ENCODE measurements at places on chromosomes 13 and 19. TPM values are rescaled to one million over a fixed set of nuclear protein-coding genes. Genes with fewer than 3 reads are reported as not detected.

Gene ZNF135
- not detected for total RNA-seq

Gene ZNF737
- total RNA-seq = 11.6 TPM

Gene METTL21C
- total RNA-seq = not detected

Gene SIGLEC14
- not detected for total RNA-seq

Gene PRTN3
- 1.5 TPM for total RNA-seq

Gene ZNF708
- total RNA-seq = 8.3 TPM

Gene MATK
- total RNA-seq = 0.21 TPM

Gene FCER2
- 0.15 TPM for total RNA-seq

Gene ATXN8OS
- not detected for total RNA-seq

Gene ZNF177
- 4.6 TPM for total RNA-seq

Gene DIRAS1
- 18.5 TPM for total RNA-seq

Gene FCHO1
- total RNA-seq = 1.1 TPM

Gene SLC7A10
- 1.1 TPM for total RNA-seq

Gene CACNG8
- 17.7 TPM for total RNA-seq

Gene USHBP1
- not detected for total RNA-seq

Gene GPATCH1
- total RNA-seq = 34.7 TPM

Gene GZMM
- total RNA-seq = 0.69 TPM

Gene SIGLEC12
- total RNA-seq = not detected

Gene MISP3
- total RNA-seq = 1.5 TPM

Gene RTBDN
- total RNA-seq = 2.4 TPM

Gene TJP3
- total RNA-seq = 2.7 TPM

Gene SMIM24
- 0.28 TPM for total RNA-seq

Gene SIGLECL1
- total RNA-seq = not detected

Gene TMC4
- 5.1 TPM for total RNA-seq

Gene VMAC
- 5.2 TPM for total RNA-seq

Gene IZUMO4
- 5.4 TPM for total RNA-seq

Gene C1QTNF9
- not detected for total RNA-seq

Gene CGB3
- not detected for total RNA-seq

Gene ZNF420
- 13.7 TPM for total RNA-seq

Gene ZNF439
- total RNA-seq = 6.3 TPM

Gene SYCN
- 0.33 TPM for total RNA-seq

Gene THSD8
- total RNA-seq = 24.8 TPM

Gene OR7C2
- total RNA-seq = not detected

Gene FGF21
- total RNA-seq = not detected

Gene CGB1
- not detected for total RNA-seq

Gene CYP2A7
- not detected for total RNA-seq

Gene EML2
- total RNA-seq = 32.7 TPM

Gene SYT3
- not detected for total RNA-seq

Gene ZNF324
- total RNA-seq = 12.8 TPM

Gene PTOV1
- 114 TPM for total RNA-seq

Gene ZNF540
- 0.39 TPM for total RNA-seq

Gene ZNF90
- 7.5 TPM for total RNA-seq

Gene HSH2D
- not detected for total RNA-seq

Gene FAM83E
- total RNA-seq = 1.0 TPM

Gene ZNF71
- 6.3 TPM for total RNA-seq

Gene SLC1A6
- total RNA-seq = 0.15 TPM

Measured in Panc1 (cell line).